Astrocyte of the hippocampus (primary cell): ENCODE measurements at places on chromosomes 3 and 15.

DNA sequence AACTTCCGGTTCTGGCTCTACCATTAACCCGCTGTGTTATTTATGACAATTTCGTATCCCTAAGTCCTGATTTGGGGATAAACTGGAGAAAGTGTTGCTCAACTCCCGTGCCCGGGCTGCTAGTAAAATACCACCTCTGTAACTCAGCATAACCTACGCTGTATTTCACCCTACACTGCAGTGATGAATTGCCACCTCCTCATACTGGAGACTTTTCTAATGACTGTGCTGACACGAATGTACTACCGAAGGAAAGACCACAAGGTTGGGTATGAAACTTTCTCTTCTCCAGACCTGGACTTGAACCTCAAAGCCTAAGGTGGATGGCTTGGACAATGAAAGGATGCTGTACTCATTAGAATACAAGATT, 16.5 kb downstream of the SLC51A start:
- DNase-seq = no peak

GRCh38 chr3:194034346-194035336, 101.3 kb upstream of the HES1 start:
- no peak for DNase-seq

GRCh38 chr3:10517627-10518026, 12.2 kb upstream of the ATP2B2 start:
- no peak for DNase-seq

DNA sequence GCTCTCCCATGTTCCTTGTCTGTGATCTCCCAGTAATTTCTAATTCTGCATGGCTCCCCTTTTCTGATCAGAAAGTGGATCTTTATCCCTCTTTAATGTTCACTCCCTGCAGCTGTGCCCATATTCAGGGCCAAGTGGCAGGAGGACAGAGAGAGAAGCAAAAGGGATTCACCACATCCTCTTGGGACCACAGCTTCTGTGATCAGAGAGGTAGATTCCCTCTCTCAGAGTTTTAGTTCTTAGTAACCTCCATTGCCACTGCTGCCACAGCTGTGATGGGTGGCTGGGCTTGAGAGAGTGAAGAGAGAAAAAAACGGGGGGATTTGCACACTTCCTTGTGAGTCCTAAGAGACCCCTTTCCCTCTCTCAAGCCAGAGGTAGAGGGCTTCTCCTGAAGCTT, 49.2 kb downstream of the GLCE start:
- no peak for DNase-seq

- DNase-seq = peak; percentile 28
Observed at GRCh38 chr3:13504161-13504831, 24.2 kb downstream of the HDAC11 start.

DNA sequence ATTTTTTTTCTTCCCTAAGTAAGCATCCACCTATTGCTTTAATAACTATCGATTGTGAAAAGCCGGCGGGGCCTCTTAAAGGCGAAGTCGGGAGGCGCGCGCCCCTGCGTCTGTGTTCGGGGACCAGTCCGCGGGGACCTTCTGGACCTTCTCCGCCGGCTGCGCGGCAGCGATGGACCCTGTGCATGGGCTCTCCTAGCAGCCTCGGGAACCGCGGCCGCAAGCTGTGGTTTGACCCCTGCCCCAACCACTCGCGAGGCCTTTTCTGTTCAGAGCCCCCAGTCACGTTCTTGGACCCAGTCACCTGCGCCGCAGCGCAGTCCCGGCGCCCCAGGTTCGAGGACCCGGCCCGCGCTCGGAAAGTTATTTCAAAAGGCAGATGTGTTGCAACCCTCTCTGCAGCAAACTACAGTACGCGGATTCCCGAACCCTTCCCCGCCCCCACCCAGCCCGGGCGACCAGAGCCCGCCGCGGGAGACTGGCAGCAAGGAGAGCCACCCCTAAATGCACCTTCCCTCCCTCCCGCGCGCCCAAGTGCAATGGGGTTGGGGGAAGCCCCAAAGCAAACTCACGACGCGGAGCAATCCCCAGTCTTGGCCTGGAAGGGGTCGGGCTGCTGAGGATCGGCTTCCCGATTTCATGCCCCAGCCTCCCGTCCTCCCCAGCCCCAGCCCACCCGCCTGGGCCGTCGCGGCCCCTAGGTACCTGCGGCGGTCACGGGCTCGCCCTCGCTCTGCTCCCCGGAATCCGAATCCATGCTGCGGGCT, 684 bp downstream of the TNFAIP8L3 start:
- peak; percentile 35 for DNase-seq
